ENCODE measurements at places on chromosomes 4 and X.

DNA sequence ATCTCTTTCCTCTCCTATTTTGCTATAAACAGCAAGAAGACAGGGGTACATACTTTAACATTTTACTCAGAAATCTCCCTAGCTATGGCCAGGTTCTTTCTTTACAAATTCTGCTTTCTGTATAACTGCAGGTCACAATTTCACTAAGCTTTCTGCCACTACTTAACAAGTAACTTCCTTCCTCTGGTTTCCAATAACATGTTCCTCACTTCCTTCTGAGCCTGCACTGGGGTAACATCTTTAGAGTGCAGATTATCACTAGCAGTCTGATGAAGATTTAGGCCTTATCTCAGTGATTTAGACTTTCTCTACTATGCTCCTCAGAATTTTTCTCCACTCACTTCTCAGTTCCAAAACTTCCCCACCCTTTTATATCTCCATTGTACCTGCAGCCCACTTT, 1930.5 kb upstream of the AGA start:
- no peak for DNase-seq

DNA sequence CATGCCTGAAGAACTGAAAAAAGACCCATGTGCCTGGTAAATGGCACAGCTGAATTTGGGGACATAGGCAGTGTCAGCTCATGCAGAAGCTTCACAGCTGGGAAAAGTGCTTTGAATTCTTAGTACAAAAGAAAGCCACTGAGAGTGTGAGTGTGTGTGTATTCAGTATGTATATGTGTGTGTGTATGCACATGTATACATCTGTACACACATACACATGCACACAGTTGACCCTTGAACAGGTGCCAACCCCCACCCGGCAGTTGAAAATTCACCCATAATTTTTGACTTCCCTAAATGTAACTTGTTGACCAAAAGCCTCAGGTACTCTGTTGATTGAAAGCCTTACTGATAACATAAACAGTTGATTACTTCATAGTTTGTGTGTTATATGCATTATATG, 49.5 kb upstream of the ENPP6 start:
- no peak for DNase-seq

DNA sequence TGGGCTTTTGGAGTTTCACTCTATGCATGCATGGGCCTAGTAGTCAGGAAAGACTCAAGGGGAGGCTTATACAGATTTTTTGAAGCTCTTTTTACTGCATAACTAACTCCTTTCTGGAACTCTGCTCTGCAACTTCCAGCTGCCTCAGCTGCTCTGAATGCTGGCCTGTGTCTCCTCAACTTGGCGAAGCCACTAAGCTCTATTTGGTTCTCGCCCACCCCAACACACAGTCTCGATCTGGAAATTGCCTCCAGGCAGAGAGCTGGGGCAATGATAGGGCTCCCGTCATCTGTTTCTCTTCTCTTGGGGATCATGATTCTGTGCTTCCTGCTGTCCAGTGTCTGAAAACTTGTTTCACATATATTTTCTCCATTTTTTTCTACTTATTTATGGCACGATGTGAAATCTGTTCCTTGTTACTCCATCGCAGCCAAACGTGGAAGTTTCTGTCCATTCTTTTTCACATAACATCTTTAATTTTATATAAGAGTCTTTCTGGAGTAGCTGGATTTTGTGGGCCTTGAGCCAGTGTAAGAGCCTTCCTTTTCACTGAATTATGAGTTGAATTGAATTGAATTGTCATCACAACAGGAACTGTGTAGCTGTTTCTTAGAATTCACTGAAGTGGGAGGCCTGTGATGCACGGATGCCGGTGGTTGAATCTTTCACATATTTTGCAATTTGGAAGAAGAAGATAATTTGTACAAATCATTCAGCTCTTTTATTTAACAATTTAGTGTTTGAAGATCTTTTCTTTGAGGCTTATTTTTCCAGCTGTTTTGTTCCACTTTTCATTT, 9.0 kb downstream of the ZNF275 start:
- no peak for DNase-seq

- DNase-seq, result no peak
These were observed 47.6 kb downstream of the CCNG2 start for GRCh38 chr4:77204621-77205020.
